ENCODE measurements at places on chromosomes 1 and 21.
A peak's percentile ranks its signal among the peaks of the same experiment; 100 is the strongest.

GRCh38 chr21:35102488-35103371, 53.6 kb upstream of the RUNX1 start:
- no peak for DNase-seq

DNA sequence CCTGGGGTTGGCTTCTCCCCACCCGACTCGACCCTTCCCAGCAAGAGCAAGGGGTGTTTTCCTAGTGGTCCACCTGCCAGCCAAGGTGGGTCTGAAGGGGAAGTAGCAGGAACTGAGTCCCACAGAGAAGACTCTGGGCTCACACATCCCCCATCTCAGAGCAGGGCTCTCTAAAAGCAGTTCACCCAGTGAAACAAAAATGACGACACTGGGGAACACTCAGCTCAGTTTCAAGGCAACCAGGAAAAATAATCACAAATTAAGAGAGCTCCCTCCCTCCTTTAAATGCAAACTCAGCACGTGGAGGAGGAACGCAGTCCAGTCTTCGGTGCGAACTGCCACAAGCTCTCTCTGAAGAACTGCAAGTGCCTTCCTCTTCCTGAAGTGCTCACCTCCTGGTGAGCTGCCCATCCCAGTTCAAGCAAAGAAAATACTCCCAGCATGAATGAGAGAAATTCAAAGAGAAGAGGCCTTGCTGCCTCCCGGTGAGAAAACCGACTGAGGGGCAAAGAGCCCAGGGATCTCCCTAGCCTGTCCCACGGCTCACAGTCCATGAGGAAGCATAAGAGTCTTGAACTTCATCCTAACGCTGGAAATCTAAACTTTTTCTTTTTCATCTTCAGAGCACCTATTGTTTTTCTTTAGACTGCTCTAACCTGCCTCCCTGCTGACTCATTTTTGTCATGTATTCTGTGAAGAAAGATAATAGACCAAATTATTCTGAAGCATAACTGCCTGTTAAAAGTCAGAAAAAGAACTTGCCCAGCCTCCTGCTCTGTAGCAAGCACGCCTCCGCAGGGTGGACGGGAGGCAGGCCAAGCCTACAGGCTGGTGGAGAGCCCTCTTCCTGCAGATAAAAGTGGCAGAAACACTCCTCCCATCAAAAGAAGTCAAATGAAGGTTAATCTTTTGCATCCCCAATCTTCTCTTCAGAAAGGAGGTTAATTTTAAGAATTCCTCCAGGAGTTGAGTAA, 281.4 kb downstream of the HHIPL2 start:
- DNase-seq = no peak

DNA sequence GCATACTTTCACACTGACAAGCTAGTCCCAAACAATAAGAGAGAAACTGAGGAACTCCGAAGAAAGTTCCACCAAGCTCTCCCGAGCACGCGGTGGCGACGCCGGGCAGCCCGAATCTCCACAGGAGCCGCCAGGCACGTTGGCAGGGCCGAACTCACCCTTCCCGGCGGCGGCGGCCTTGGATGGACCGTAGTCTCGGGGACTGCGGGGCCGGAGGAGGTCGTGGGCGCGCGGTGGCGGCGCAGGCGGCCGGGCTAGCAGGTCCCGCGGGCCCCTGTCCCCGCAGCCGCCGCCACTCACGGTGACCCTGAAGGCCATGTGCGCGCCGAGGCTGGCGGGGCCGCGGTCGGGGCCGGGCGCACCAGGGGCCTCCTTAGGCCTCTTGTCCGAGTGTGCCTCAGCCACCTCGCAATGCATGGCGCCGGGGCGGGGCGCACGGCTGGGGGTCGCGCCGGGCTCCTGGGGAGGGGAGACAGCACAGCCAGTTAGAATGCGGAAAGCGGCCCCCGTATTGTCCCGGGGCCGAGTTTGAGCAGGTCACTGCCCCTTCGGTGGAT, 1.2 kb downstream of the GLIS1 start:
- no peak for DNase-seq

- DNase-seq = no peak
Observed at GRCh38 chr1:158534496-158534895, 19.7 kb downstream of the OR6Y1 start.

DNA sequence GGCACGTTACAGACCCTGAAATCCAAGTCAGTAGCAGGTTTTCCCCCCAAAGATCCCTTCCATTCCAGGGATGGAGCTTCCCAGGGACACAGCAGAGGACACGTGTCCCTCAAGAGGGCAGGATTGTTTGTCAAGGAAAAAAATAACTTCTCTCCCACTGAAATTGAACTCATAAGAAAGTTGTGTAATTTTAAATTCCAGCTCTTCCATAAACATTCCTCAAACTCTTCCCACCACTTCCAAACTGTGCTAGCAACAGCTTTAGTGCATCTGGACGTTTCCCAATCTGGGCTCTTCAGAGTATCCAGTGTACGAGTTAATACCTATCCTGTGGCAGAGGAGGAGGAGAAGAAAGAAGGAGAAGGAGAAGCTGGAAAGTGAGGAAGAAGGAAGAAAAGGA, 79.6 kb downstream of the PSMG1 start:
- peak; percentile 51 for DNase-seq

DNA sequence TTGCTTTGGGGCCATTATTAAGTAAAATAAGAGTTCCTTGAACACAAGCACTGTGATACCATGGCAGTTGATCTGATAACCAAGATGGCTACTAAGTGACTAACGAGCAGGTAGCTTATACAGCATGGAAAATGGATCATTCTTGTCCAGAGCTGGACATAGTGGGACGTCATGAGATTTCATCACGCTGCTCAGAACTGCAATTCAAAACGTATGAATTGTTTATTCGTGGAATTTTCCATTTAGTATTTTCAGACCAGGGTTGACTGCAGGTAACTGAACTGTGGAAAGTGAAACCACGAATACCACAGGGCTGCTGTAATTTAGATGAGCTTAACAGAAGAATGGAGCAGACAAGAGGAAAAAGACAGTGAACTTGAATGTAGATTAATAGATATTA, 38.9 kb downstream of the CCDC18 start:
- DNase-seq = no peak

- DNase-seq = no peak
Observed at GRCh38 chr1:166379447-166379846, 212.6 kb upstream of the FAM78B start.

Measured in hepatic stellate cell (primary cell).